ENCODE measurements at places on chromosomes 5 and 9.

DNA sequence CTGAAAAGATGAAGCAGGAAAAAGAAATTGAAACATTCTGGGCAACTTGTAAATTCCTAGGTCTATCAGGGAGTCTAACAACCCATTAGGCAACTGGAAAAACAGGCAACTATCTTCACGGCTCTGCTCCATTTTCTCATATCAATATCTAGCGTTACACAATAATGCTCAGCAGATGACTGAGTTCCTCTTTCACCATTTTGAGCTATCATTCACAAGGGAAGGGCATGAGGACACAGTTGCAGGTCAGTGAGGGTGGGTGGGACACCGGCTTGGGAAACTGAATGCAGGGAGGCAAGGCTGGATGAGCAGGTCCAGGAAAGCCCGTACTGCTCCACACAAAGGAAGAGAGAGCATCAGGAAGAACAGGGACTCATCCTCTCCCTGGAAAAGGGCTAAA, 67.0 kb downstream of the FRMD3 start:
- no peak for DNase-seq

GRCh38 chr5:97888439-97888838, 705.4 kb upstream of the RIOK2 start:
- DNase-seq: no peak

- DNase-seq: no peak
These were observed 520 bp upstream of the DHFR start for GRCh38 chr5:80655231-80655774.

GRCh38 chr5:153101235-153102180, 389.0 kb upstream of the GRIA1 start:
- DNase-seq: no peak

Data from coronary artery (tissue), 2 donors.